Naive B cell (primary cell): ENCODE measurements at places on chromosomes 2 and 18. TPM values are rescaled to one million over a fixed set of nuclear protein-coding genes. Genes with fewer than 3 reads are reported as not detected.
A peak's percentile ranks its signal among the peaks of the same experiment; 100 is the strongest.

- H3K36me3 ChIP-seq, result peaks cover 4% of the 10 kb centered on the region
- H3K4me3 ChIP-seq, result no peak overlapping the region
- no peaks in the 10 kb centered on the region for H3K27me3 ChIP-seq
- no peak overlapping the region for H3K27ac ChIP-seq
Observed at GRCh38 chr2:168138374-168138773, 109.0 kb downstream of the STK39 start.

DNA sequence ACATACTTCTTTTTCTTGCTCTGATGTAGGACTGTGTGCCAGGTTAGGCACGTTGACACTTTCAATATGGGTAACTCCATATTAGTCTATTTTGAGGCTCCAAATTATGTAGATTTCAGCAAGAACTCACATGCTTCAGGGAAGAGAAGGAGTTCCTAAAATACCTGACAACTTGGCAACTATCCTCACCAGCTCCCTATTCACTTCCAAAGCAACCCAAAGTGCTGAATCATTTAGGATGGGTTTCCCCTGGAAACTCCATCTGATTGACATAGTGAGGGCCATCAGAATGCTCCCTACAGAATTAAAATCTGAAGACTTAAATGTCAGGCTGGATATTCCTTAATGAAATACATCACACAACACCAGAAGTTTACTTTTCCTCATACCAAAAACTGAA lies 32.5 kb upstream of the NFU1 start:
- H3K36me3 ChIP-seq, result no peaks in the 10 kb centered on the region
- no peak for DNase-seq
- no peak overlapping the region for H3K4me3 ChIP-seq
- H3K27ac ChIP-seq, result no peak overlapping the region
- H3K4me1 ChIP-seq, result no peaks in the 10 kb centered on the region

DNA sequence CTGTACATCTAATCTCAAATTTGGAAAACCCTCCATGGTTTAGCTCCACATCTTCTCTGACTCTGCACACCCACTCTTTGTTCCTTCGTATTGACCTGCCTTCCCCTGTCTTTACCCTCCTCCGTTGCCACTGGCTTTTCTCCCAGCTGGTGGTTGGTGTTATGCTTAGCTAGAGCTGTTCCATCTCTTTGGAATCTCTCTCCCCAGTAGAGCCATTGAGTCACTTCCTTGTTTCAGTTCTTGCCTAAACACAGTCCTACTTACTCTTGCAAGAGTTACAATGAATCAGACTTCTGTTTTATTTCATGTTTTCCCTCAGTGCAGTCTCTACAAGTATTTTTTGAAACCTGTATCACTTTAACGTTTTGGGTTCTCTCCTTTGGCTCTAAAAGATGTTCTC lies 263.9 kb downstream of the LTBP1 start:
- H3K27me3 ChIP-seq, result peaks cover 6% of the 10 kb centered on the region
- no peaks in the 10 kb centered on the region for H3K4me1 ChIP-seq
- DNase-seq, result no peak
- H3K27ac ChIP-seq, result no peak overlapping the region
- no peaks in the 10 kb centered on the region for H3K36me3 ChIP-seq

GRCh38 chr2:157933160-157933920 lies 57.2 kb upstream of the ACVR1 start:
- no peak for DNase-seq
- H3K27ac ChIP-seq, result no peak overlapping the region
- H3K4me3 ChIP-seq, result no peak overlapping the region
- peaks cover 7% of the 10 kb centered on the region for H3K27me3 ChIP-seq
- no peaks in the 10 kb centered on the region for H3K4me1 ChIP-seq

DNA sequence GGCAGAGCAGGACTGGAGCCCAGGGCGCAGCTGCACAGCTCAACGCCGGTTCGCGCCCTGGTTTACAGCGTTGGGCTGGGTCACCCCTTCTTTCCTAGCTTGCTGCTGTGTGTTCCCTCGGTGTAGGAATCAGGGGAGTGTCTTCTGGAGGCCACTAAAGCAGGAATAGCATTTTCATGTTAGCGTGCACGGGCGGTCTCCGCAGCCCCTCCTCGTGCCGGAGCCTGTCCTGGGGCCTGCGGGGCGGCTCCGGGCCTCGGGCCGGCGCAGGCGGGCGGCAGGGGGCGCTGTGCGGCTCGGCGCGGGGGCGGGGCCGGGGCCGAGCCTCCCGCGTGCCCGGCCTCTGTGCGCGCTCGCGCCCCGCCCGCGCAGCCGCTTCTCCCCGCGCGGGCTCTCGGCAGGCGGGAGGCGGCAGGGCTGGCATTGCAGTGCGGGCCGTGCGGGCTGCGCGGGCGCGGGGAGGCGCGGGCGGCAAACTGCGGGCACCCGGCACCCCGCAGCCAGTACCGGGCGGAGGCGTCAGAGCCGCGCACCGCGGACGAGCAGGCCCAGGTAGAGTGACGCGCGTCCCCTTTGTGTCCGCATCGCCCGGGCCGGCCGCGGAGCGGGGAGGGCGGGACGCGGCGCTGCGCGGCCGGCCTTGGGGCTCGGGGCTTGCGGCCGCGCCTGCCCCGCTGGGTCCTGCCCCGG lies at the start of gene RNF144A:
RNF144A (plus strand) TSS at position 342 of the 690 bp plus-strand sequence. CDS start 79,515 bp downstream, outside the sequence.
- H3K27ac ChIP-seq, result no peak within 1 kb of the TSS
- no peaks in the 10 kb centered on the region for H3K36me3 ChIP-seq
- H3K4me1 ChIP-seq, result no peaks in the 10 kb centered on the region
- DNase-seq, result peak; percentile 67

- H3K4me3 ChIP-seq, result no peak overlapping the region
- H3K27me3 ChIP-seq, result no peaks in the 10 kb centered on the region
- H3K4me1 ChIP-seq, result no peaks in the 10 kb centered on the region
- DNase-seq, result no peak
- no peaks in the 10 kb centered on the region for H3K36me3 ChIP-seq
- H3K27ac ChIP-seq, result no peak overlapping the region
Observed at GRCh38 chr18:61034580-61034979, 298.6 kb upstream of the CDH20 start.

DNA sequence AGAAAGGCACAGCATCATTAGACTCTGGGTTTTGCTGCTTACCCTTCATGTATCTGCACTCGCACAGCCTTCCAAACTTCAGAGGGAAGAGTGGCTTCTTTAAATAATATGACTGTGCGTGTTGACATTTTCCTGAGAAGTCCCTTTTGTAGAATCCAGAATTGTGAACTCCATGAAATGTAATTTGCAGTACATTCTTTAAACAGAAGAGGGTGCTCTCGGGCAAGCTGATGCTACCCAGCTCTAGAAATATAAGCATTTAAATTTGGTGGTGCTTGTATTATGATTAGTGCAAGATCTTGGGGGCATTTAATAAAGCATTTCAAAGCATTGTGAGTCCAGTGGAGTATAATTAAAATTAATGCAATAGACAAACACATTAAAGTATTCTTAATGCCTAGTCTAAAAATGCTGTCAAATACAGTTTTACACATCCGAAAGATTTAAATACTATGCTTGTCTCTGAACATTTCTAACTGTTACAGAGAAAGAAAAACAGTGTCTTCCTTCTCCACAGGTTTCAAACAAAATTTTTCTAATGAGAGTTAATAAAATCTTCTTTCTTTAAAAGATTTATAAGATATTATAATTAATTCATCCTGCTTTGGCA lies 17.3 kb upstream of the GTF2A1L start:
- H3K4me1 ChIP-seq, result no peaks in the 10 kb centered on the region
- H3K27me3 ChIP-seq, result peaks cover 8% of the 10 kb centered on the region
- no peak overlapping the region for H3K4me3 ChIP-seq
- H3K36me3 ChIP-seq, result no peaks in the 10 kb centered on the region
- H3K27ac ChIP-seq, result no peak overlapping the region

DNA sequence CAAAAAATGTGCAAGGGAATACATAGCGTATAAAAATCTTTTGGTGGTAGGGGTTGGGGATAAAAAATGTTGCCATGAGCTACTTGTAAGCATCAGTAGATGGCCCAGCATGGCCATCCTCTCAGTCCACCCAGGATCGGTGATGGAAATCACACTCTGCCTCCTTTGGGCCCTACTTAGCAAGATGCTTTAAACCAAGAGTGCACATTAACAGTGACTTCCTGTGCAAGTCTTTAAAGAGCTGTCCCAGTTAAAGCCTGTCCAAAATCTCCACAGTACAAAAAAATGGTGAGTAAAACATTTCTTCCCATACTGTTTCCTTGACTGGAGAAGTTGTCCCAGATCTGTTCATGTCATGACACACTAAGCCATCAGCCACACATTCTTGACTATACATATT lies 18.0 kb downstream of the ANKRD44 start:
- H3K4me1 ChIP-seq, result peaks cover 94% of the 10 kb centered on the region
- no peak for DNase-seq
- peak overlapping the region; percentile 84 for H3K4me3 ChIP-seq
- peak overlapping the region; percentile 88 for H3K27ac ChIP-seq
- H3K36me3 ChIP-seq, result peaks cover 13% of the 10 kb centered on the region

GRCh38 chr18:78822171-78822948 lies 157.3 kb upstream of the SALL3 start:
- H3K27ac ChIP-seq, result no peak overlapping the region
- no peak overlapping the region for H3K4me3 ChIP-seq
- H3K4me1 ChIP-seq, result no peaks in the 10 kb centered on the region
- no peaks in the 10 kb centered on the region for H3K36me3 ChIP-seq
- H3K27me3 ChIP-seq, result no peaks in the 10 kb centered on the region

Gene AKAIN1
- not detected for polyA plus RNA-seq

Gene ERFE
- not detected for polyA plus RNA-seq

Gene ANKRD29
- 0.33 TPM for polyA plus RNA-seq

Gene TSPYL6
- not detected for polyA plus RNA-seq
